ENCODE measurements at places on chromosomes 2 and 18.
A peak's percentile ranks its signal among the peaks of the same experiment; 100 is the strongest.

DNA sequence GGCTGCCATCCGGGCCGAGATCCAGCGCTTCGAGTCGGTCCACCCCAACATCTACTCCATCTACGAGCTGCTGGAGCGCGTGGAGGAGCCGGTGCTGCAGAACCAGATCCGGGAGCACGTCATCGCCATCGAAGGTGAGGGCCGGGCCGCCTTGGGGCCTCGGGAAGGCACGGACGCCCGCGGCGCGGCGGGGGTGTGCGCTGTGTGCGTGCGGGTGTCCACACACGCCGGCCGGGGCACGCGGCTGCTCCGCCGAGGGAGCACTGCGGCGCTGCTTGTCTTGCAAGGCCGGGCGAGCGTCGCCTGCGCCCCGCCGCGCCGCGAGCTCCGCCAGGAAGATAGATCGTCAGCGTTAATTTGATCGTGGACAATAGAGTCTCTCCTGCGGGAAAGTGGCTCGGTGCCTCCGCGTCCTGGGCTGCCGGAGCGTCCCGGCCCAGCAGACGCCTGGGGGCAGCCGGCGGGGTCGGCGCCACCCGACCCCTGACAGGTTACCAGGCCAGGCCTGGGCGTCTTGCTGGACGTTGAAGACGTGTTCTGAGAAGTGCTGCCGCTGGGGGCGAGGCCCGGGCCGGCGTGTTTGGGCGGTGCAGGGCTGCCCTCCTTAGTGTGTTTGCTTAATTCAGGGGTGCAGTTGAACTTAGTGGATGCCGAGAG lies 1.0 kb downstream of the AGAP1 start:
- ATAC-seq: no peak

GRCh38 chr18:31684279-31685096 lies at the start of gene B4GALT6:
TSS of gene B4GALT6 (minus strand) at chr18:31684581. CDS start at chr18:31684426, 155 bp downstream.
- ATAC-seq: peak; percentile 36

- no peak for ATAC-seq
Measured at GRCh38 chr2:122273785-122274419, 518.5 kb downstream of the TSN start.

GRCh38 chr18:37424507-37424906 lies 141.1 kb downstream of the CELF4 start:
- no peak for ATAC-seq

DNA sequence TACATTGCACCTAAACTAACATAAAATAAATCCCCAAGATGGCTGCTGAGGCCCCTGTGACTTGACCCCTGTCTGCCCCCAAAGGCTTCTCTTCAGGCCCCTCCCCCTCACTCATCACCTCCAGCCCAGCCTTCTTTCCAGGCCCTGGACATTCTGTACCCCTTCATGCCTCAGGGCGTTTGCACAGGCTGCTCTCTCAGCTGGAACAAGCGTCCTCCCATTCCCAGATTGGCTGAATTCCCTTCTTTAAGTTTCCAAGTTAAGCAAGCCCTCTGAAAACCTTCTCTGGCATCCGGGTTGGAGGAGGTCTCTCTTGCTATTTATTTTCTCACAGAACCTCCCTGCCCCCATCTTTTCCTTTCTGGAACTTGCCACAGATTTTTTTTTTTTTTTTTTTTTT lies 165.2 kb upstream of the BCL2L11 start:
- ATAC-seq: no peak

- ATAC-seq: no peak
Measured at GRCh38 chr2:144924827-144925226, 404.9 kb upstream of the ZEB2 start.

DNA sequence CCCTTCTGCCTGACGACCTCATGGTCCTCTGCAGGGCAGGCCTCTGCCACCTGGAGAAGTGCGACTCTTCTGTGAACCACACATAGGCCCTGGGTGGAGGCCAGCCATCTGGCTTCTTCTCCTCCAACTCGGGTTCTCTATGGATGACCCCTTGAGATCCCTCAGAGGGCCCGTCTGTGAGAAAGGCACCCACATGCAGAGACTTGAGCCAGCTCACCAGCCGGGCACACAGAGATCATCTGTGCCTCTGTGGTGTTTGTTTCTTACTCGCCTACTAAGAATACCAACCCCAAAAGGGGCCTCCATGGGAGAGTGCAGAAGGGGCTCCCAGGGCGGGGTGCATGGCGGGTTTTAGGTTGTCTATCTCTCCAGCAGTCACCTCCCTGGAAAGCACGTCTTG lies 176.5 kb upstream of the SALL3 start:
- ATAC-seq: no peak

DNA sequence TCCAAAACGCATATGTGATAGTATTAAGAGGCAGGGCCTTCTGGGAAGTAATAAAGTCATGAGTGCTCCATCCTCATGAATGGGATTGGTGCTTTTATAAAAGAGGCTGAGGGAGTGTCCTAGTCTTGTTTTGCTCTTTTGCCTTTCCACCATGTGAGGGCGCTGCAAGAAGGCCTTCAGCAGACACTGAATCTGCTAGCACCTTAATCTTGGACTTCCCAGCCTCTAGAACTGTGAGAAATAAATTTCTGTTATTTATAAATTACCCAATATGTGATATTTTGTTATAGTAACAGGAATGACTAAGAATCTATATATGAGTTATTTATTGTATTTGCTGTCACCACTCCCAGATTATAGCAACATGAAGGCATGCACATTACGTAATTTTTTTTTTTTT lies 63.5 kb downstream of the PLA2R1 start:
- ATAC-seq: no peak
